ENCODE measurements at places on chromosomes 7 and 10.

GRCh38 chr10:69086001-69086509 lies 1.8 kb upstream of the SRGN start:
- no peak for DNase-seq

- no peak for DNase-seq
These were observed 933 bp upstream of the RNF32 start for GRCh38 chr7:156639426-156640256.

DNA sequence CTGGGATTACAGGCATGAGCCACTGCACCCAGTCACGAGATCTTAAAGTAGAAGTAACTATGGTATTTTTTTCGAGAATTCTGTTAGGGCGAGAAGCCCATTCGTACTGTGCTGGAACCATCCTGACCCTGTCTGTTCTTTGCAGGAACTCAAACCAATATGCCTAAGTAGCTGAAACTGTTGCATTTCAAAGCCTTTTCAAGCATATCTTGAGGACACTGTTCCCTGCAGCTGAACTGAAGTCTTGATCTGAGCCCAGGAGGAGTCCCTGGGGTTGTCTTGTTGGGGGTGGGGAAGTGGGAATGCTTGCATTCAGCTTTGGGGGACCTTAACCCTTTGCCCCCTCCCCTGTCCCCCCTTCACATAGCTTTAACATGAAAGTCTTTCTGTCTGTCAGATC lies 61.5 kb downstream of the CUX1 start:
- DNase-seq: no peak

- no peak for DNase-seq
These were observed 176.7 kb upstream of the PPP2R2D start for GRCh38 chr10:131724169-131724545.

DNA sequence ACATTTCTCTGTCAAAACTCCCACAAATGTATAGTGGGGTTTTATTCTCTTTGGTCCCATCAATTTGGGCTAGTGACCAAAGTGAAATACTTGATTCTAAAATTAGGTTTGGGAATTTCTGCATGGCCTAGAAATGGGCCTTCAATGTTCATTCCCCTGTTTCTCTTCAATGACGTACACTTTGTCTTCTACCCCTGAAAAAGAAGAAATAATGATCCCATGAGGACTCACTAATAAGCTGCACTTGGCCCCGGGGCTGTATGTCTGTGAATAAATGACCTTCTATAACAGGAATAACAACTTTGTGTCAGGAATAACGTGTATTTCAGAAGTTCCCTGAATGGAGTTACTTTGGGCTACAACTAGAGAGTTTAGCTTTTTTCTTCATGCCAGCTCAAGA lies 20.2 kb downstream of the OR6B1 start:
- DNase-seq: no peak

- DNase-seq: no peak
These were observed 746.7 kb downstream of the NRG3 start for GRCh38 chr10:82621680-82622079.

DNA sequence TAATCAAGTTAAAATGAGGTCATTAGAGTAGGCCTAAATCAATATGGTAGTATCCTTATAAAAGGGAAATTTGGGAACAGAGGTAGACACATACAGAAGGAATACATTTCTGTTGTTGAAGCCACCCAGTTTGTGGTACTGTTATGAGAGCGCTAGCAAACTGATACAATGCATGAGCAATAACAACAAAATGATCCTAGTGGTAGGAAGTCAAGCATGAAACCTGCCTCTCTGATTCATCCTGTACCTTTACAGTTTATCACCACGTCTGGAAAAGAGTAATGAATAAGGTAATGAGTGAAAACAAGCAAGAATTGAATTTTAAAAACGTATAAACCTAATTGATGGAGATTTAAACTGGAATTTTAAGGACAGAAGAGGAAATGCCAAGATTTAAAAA lies 217.2 kb downstream of the PCLO start:
- no peak for DNase-seq

DNA sequence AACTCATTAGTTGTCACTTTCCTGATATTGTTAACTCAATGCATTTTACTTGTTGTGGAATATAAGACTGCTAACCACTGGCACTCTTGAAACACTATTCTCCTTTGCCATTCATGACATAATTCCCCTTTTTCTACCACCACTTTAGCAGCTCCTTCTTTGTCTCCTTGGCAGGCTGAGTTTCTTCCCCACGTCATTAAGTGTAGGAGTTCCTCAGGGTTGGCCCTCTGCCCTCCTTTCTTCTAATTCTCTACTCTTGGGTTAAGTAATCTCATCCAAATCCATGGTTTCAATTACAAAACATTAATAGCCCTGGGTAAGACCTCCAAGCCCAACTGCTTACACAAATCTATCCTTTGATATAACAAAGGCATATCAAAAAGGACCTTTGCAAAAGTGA lies 175.1 kb downstream of the HGF start:
- no peak for DNase-seq
